ENCODE measurements at places on chromosomes 13 and 19.
A peak's percentile ranks its signal among the peaks of the same experiment; 100 is the strongest.

- DNase-seq, result no peak
Observed at GRCh38 chr13:42654722-42655121, 80.8 kb downstream of the TNFSF11 start.

- no peak for DNase-seq
Observed at GRCh38 chr13:102466610-102467190, 64.9 kb upstream of the FGF14 start.

DNA sequence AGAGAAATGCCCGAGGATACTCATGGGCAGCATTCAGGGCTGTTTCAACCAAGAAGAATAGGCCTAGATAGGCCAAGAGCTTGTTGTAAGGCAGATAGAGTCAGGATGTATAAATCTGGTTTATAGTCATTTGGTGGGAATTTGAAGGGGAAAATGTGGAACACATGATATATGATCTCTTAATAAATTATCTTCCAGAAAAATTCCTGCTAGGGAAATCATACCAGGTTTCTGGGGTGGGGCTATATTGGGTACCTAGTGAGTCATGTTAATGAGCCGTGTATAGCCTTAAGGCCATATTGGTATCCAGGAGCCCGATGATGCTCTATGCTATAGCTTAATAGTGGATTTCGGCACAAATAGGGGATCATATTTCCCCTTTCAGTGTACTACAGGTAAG is 51.5 kb upstream of the HTR2A start:
- DNase-seq, result no peak

DNA sequence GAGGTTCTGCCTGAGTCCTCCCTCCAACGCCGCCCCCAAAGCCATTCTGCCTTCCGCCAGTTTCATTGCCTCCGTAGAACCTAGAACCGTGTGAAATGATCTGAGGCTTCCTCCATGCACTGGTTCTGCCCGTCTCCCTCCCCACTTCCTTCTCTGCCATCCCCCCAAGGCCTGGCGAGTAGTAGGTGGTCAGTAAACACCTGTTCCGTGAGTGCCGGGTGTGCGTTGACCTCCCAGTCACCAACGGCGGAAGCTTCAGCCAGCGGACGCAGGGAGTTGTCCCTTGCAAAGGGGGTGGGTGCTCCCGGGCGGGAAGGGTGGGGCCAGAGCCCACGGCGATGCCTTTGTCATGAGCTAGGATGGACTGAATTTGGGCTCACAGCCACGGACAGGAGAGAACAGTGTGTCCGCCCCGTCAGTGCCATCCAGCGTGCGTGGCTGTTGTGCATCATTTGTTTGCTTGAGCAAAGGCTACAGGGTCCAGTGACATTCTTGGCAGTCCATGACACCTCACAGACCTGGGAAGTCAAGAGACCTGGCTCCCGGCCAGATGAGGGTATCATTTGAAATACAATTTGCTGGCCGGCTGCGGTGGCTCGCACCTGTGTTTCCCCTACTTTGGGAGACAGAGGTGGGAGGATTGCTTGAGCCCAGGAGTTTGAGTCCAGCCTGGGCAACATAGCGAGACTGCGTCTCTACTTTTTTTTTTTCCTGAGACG is 43.1 kb downstream of the NFIC start:
- no peak for DNase-seq

- peak; percentile 26 for DNase-seq
Observed at GRCh38 chr19:5001615-5002014, 32.7 kb downstream of the KDM4B start.

- peak; percentile 26 for DNase-seq
Observed at GRCh38 chr13:99258210-99258860, at the start of gene GPR18. Gene GPR18 (minus strand): TSS chr13:99258379. CDS start chr13:99255872, 2,507 bp downstream.

DNA sequence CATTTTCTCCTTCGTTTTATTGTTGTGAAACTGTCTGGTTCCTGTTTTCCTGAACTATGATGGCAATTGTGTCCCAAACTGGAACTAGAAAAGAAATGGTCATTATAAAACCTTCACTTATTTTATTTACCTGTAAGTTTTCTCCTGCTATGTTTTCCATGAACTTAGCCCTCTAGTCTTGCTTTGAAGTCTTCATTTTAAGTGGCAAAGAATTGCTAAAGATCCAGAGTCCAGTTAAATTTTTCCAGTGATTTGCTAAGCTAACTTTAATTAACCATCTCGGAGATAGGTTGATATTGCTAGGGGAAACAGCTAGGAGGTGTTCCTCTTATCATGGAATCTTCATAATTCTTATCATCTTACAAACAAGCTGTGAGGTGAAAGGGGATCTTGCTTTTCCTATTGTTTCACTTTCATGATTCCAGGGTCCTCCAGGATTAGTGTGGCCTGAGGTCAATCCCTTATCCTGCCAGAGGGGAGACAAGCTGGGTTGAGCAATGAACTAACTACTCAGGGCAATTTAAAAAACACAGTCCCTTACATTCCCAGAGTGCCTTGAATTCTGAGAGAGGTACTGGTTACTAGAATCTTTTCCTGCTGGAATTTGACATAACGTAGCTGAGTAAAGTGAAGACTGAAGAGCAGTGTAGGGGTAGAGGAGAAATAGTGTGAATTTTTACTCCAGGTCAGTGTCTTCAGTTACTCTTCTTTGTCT is 112.5 kb downstream of the ESD start:
- no peak for DNase-seq

- no peak for DNase-seq
Observed at GRCh38 chr13:61927648-61928047, 512.0 kb upstream of the PCDH20 start.

GRCh38 chr19:4624301-4624700 is 15.0 kb upstream of the TNFAIP8L1 start:
- DNase-seq, result no peak

DNA sequence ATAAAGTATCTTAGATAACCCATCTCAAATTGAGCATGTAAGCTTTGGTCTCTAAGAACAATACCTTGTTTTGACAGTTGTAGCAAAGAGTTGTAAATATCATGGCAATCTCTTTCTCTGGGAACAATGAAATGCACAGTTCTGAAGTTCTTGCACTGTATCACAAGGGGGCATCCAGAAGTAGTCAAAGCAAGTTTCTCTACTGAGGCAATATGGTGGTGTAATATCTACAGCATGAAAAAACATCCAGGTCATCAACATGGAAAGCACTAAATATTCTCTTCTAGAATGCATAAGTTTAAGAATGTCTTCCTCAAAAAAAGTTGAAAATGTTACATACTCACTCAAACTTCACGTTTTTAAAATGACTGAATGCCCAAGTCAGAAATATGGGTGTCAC is 19.6 kb downstream of the MTMR6 start:
- no peak for DNase-seq

DNA sequence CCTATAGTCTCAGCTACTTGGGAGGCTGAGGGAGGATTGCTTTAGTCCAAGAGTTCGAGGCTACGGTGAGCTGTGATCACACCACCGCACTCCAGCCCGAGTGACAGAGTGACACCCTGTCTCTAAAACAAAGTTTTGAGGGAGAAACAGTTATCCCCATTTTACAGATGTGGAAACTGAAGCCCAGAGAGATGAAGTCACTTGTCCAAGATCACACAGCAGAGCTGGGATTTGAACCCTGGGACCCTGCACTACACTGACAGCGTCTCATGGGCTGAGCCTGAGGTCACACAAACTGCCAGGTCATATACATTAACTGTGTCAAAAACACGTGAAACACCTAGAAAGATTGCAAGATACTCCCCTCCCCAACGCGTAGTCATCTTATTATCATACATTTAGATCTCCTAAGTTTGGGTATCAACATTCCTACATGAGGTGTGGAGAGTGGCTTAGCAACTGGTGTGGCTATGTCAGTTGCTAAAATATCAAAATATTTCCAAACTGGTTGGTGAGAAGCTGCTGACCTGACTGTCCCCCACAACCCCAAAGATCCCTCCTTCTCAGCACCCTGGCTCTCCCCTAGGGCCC is 8.2 kb downstream of the FCGBP start:
- no peak for DNase-seq

DNA sequence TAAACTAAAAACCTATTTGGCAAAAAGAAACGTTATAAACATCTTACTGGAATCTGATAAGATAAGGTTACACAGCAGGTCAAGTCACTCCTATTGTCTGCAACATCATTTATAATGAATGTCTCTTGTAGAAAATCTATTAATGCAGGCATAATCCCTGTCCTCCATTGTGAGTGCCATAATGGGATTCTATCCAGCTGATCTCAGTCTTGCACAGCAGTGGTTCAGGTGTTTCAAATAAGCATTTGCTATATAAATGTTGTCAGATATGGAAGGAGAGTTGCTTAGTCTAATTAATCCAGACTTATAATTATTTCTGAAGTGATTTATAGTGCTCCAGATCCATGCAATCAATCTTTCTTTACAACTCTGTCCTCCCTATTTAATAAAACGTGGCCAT is 186.5 kb upstream of the ATXN8OS start:
- DNase-seq, result no peak

- DNase-seq, result no peak
Observed at GRCh38 chr13:95533545-95534160, 18.9 kb upstream of the CLDN10 start.

GRCh38 chr13:93289053-93289452 is 62.4 kb downstream of the GPC6 start:
- no peak for DNase-seq

DNA sequence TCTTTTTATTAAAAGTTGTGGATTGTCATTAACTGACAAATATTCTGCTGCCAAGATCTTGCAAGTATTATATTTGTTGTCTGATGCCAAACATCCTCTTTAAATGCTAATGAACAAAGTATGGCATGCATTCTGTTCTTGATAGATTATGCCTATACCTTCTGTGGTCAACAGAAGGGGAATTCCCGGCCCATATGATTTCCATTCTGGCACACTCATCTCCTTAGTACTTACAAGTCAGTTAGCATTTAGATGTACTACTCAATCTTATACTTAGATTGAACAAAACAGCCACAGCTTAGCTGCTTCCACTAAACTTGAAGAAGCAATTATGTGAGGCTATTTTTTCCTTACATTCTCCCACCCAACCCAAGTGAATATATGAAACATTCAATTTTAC is 246.1 kb upstream of the DACH1 start:
- no peak for DNase-seq

DNA sequence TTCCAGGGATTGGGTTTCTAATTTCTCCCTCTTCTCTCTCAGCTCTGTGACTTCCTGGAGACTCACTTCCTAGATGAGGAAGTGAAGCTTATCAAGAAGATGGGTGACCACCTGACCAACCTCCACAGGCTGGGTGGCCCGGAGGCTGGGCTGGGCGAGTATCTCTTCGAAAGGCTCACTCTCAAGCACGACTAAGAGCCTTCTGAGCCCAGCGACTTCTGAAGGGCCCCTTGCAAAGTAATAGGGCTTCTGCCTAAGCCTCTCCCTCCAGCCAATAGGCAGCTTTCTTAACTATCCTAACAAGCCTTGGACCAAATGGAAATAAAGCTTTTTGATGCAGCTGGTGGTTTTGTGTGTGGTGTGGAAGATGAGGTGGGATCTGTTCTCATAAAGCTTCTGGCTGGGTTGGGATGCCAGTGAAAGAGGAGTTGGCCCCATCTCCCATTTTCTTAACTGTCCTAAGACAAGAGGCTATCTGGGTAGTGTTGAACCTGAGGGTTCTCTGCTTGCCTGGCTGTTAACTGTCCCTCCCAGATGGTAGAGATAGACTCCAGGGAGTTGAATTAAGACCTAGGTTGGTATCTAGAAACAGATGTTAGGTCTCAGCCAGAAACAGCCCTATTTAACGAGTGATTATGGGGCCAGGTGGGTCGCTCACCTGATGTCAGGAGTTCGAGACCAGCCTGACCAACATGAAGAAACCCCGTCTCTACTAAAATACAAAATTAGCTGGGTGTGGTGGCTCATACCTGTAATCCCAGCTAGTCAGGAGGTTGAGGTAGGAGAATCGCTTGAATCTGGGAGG is 1.6 kb downstream of the FTL start:
- DNase-seq, result no peak

GRCh38 chr13:94390881-94391280 is 88.6 kb downstream of the DCT start:
- no peak for DNase-seq

DNA sequence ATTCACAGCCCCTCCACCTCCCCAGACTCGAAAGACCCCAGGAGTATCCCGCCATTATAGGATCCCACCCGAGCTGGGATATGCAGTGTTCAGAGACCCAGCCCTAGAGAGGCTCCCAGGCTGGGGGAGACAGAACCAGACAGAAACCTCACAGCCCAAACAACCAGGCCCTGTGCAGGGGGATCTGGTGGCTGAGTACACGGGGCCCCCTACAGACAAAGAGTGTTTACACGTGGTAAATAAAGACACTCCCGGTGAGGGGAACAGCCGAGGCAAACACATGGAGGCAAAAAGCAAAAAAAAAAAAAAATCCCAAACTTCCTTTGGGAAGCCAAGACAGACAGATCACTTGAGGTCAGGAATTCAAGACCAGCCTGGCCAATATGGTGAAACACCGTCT is 25.1 kb downstream of the TINCR start:
- DNase-seq, result no peak

- no peak for DNase-seq
Observed at GRCh38 chr13:30569901-30570576, 47.7 kb upstream of the USPL1 start.

GRCh38 chr19:35935911-35936737 is at the start of gene LRFN3:
Gene LRFN3 (plus strand): TSS chr19:35936374. CDS start chr19:35939426, 3,052 bp downstream.
- peak; percentile 44 for DNase-seq

DNA sequence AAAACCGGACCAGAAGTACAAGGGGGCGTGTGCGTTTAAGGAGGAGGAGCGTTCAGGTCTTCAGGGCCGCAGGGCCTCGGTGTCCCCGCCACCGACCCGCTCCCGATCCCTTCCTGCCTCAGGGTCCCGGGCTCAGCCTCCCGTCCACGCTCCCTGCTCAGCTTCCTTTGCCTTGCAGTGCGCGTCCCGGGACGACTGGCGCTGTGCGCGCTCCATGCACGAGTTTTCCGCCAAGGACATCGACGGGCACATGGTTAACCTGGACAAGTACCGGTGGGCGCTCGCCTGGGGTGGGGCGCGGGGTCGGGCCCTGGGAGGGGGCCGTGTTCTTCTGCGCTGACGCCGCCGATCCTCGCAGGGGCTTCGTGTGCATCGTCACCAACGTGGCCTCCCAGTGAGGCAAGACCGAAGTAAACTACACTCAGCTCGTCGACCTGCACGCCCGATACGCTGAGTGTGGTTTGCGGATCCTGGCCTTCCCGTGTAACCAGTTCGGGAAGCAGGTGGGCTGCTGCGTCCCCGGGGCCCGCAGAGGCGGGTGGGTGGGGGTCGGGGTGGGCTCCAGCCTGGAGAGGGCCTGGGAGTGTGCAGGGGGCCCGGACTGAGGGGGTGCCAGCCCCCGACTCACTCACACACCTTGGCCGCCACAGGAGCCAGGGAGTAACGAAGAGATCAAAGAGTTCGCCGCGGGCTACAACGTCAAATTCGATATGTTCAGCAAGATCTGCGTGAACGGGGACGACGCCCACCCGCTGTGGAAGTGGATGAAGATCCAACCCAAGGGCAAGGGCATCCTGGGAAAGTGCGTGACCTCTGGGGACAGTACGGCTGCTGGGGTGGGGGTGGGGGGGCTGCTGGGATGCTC is 1.4 kb downstream of the GPX4 start:
- no peak for DNase-seq

GRCh38 chr19:1261798-1262622 is 7.1 kb upstream of the CIRBP start:
- no peak for DNase-seq

- peak; percentile 20 for DNase-seq
Observed at GRCh38 chr19:19642506-19643157, 825 bp downstream of the GMIP start.

- DNase-seq, result no peak
Observed at GRCh38 chr19:52891336-52891735, 6.1 kb downstream of the ZNF320 start.

- no peak for DNase-seq
Observed at GRCh38 chr13:99264051-99264450, 5.9 kb upstream of the GPR18 start.

Measured in activated CD4-positive, alpha-beta T cell treated with anti-CD3 and anti-CD28 coated beads, Interleukin-2, amount 50 U/mL, for 1 hour (primary cell).